Activated CD8-positive, alpha-beta memory T cell treated with anti-CD3 and anti-CD28 coated beads, Interleukin-2, amount 10 ng/mL, durations not matched to agents 7 days and 5 days (primary cell): ENCODE measurements at places on chromosomes 4 and X. TPM values are rescaled to one million over a fixed set of nuclear protein-coding genes. Genes with fewer than 3 reads are reported as not detected.

SUPT20HL1 gene
- not detected for total RNA-seq

SYTL5 gene
- total RNA-seq = not detected

PRAF2 gene
- total RNA-seq = 21.6 TPM

PCDH19 gene
- total RNA-seq = not detected

MAGEA4 gene
- total RNA-seq = not detected

ARHGAP6 gene
- not detected for total RNA-seq

PHKA1 gene
- total RNA-seq = 1.1 TPM

MGAT4D gene
- not detected for total RNA-seq

RPS6KA6 gene
- total RNA-seq = not detected

SFRP2 gene
- not detected for total RNA-seq

DAPP1 gene
- total RNA-seq = 24.6 TPM

GAGE2A gene
- total RNA-seq = not detected

ATP11C gene
- 13.1 TPM for total RNA-seq

GDPD2 gene
- total RNA-seq = not detected

AREG gene
- 0.53 TPM for total RNA-seq

RCHY1 gene
- 34.1 TPM for total RNA-seq
